ENCODE measurements at places on chromosomes 7 and 10.

DNA sequence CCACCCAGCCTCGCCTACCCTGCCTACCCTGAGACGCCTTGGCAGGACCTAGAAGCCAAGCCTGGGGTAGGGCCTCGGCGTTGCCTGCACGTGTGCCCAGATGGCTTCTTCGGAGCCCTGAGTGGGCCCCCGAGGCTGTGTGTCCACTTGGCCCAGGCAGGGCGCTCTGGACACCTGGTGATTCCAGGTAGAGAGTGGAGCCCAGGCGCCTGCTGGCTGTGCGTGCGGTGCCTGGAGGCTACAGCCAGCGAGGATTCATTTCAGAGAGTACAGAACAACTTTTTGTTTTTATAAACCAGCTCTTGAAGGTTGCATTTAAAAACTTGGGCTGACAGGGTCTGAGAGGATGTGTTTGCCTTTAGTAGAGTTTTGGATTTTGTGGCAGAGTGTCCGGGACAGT lies 40.0 kb downstream of the NKX6-2 start:
- DNase-seq: no peak

DNA sequence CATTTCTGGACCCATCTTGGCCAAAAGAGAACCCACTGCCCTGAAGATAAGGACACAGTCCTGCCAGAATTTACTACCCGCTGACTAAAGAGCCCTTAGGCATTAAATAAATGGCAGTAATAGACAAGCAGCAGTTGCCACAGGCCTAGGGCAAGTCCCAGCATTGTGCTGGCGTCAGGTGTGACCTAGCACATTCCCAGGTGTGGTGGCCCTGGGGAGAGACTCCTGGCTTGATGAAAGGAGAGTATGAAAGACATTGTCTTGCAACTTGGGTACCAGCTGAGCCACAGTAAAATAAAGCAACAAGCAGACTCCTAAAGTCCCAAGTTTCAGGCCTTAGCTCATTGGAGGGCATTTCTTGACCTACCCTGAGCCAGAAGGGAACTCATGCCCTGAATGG lies 715.7 kb upstream of the SORCS1 start:
- no peak for DNase-seq

GRCh38 chr10:84177541-84178141 lies 4.0 kb downstream of the GPR15LG start:
- no peak for DNase-seq

DNA sequence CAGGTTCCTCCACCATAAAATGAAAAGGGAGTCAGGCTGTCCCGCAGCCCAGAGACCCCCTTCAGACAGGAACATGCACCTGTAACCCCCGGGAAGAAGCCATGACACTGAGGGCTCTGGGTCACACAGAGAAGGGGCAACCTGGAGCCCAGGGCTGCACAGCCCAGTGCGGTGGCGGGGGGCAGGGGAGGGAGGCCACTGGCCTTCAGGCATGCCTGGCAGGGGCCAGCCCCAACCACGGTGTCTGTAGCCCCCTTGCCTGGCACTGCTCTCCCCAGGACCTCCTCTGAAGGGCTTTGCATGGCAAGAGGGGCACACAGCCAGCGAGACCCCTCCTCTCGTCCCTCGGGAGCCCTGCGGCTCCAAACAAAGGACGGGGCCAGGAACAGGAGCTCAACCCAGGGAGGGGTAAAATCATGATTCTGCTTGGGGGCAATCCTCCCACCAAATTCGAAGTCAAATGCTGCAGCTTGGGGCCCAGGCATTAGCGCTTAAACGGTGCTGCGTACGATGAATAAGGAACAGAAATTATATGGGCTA lies 235.1 kb downstream of the MAD1L1 start:
- no peak for DNase-seq

GRCh38 chr7:5303591-5304505 lies 21.1 kb downstream of the SLC29A4 start:
- DNase-seq: no peak

- DNase-seq: no peak
These were observed 68.4 kb downstream of the PTEN start for GRCh38 chr10:87931836-87932230.

- DNase-seq: no peak
These were observed 729.1 kb downstream of the TNS3 start for GRCh38 chr7:46852795-46853194.

DNA sequence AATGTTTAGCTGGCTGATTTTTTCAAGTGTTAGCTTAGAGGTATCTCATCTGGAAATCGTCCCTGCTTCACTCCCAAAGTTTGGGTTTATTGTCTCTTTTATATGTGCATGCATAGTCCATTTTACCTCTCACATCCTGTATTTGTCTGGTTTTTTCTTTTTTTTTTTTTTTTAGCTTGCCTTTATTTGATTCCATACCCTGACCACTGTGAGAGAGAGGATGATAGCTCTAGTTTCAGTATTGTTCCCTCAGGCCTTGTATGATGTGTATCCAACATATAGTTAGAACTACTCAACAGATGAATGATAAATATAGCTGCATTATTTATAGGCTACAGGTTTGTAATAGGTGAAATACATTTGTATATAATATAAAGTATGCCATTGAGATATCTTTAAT lies 29.9 kb downstream of the PCGF5 start:
- no peak for DNase-seq

- no peak for DNase-seq
These were observed 884.5 kb upstream of the POT1 start for GRCh38 chr7:125814100-125814499.

DNA sequence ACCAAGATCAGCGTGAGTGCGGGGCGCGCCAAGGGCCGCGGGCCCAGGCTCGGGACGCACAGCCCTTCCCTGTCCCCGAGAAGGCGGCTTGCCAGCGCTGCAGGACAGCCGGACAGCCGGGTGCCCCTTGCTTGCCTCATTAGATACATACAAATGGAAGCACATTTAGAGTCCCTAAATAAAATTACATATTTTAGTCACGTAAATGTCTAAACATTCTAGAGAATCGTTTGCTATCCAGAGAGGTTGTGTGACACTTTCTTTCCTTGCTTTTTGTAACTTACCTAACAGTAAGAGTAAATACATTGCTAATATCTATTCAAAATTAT lies 4.8 kb downstream of the VSTM2A start:
- DNase-seq: no peak

DNA sequence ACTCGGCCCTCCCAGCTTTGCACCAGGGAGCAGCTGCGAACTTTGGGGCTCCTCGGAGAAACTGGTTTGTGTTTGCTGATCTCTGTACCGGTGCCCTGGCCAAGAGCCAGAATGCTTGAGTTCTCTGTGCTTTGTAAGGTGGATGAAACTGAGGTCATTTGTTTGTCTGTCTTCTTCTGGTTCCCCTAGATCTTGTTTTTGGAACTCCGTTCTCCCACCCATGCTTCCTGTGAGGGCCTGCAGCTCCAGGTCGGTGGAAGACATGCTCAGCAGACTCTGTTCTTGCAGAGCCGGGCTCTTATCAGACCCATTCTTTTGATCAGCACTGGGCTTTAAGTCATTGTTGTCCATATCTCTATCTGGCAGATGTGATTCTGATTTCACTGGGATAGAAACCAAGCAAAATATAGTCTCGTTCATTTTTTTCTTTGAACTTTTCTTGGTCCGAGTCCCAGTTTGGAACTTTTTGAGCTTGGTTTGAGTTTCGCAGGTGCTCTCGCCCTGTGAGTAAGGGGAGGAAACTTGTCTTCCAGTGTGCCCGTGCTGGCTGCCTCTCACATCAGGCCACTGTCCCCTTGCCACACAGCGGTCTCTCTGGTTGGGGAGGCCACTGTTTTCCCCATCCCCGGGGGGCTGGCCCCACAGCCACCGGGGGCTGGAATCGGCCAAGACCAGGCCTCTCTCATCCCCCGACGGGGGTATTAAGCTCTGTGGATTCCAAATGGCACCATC lies 31.2 kb downstream of the JCAD start:
- no peak for DNase-seq

GRCh38 chr10:72342911-72343310 lies 11.8 kb downstream of the DNAJB12 start:
- no peak for DNase-seq

- no peak for DNase-seq
These were observed 15.6 kb downstream of the SEC31B start for GRCh38 chr10:100504096-100504495.

- DNase-seq: no peak
These were observed 20.8 kb downstream of the ACSM6 start for GRCh38 chr10:95214793-95215192.

- no peak for DNase-seq
These were observed 24.0 kb upstream of the GPNMB start for GRCh38 chr7:23222439-23223030.

DNA sequence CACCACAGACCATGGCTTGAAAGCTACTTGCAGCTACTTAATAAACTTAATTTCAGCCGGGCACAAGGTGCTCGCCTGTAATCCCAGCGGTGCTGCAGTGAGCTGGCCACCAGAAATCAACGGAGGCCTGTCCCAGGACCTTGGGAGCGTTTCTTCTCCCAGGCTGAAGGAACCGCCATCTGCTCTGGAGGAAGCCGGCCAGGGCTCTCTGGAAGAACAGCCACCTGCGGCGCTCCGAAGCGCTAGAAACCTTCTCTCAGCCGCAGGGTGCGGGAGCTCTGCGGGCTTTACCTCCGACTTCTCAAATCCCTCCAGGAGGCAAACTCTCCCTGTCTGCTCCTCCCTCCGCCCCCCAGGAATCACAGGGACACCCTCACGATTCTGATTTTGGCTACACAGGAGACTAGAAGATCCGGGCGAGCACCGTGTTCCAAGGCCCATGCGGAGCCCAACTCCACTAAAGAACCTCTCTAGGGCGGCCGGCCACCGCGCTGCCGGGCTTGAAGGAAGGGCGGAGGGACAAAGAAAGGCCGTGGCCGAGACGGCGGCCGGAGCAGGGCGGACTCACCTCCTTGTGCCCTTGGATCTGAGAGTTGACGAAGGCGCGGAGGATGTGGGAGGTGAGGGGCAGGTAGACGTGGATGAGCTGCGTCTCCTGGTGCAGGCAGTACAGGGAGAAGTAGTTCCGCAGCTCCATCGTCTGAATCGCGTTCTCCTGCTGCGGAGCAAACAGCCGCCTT lies 14.4 kb downstream of the NUDT1 start:
- no peak for DNase-seq

- no peak for DNase-seq
These were observed 36.3 kb downstream of the ARID5B start for GRCh38 chr10:61937631-61938351.

DNA sequence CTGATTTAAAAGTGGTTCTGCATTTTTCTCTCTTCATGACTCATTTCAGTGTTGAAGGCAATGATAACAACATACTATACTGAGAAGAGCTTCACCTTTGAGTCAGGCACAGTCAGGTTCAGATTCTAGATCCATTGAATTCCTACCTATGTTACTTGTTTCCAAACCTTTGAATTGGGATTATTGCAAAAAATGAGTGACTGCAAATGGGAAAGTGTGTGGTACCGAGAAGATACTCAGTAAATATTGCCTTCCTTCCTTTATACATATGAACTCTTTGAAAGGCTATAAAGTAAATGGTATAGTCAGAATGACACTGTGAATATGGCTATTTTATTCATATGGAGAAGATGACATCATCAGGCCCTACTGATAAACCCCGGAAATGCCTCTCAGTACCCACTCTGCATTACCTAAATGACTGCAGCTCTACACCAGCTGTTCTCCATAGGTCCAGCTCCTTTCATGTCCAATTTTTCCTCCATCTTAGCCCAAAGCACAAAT lies 66.7 kb upstream of the FGL2 start:
- DNase-seq: no peak

All from cortex of kidney (tissue), 1 donor.